Effector memory CD8-positive, alpha-beta T cell (primary cell): ENCODE measurements at places on chromosomes 2 and 18.

GRCh38 chr2:20674974-20675679 is 8.2 kb downstream of the GDF7 start:
- no peak for DNase-seq

DNA sequence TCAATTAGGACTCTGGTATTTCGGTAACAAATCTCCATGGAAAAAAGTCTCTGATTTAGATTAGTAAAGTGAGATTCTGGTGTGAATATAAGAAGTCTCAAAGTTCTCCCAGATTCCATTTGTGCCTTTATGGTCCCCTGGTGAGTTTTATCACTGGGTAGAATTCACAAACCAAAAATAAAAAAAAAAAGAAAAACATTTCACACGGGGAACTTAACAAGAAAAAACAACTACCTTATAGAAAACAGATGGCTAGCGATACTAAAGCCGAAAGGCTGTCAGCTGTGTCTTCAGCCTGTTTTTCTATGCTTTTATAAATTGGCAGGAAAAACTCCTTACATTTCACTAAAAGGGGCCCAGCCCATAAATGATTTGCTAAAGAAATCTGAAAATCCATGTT is 50.6 kb downstream of the COL5A2 start:
- DNase-seq: no peak

DNA sequence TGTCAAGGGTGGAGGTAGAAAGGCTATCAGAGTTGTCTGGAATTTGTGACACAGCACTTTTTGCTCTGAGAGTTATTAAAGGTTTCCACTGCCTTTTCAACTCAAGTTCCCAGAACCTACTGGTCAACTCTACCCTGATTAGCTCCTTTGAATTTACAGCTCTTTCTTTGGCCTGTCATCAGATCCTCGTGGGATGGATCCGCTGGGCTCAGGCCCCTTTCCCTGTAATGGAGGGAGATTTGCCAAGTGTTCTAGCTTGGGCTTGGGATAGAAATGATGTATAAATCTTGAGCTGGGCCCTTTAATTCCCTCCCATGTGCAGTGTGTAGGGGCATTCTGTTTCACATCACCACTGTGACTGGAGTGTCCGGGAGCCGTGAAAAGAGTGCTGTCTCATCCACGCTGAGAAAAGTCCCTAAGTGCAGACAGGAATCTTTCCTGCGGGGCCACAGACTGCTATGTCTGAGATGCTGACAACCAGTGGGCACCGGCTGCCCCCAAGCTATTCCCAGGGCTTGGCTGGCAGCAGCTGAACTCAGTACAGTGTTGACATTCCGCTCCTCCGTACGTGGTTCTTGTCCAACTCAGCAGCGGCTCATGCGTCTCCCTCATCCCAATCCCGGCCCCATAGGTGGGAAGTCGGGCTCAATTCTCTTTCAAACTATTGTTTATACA is 46.9 kb upstream of the ARHGAP28 start:
- DNase-seq: no peak

- no peak for DNase-seq
These were observed 423.8 kb upstream of the HS6ST1 start for GRCh38 chr2:128742467-128742866.

- no peak for DNase-seq
These were observed 8.3 kb downstream of the C2orf81 start for GRCh38 chr2:74413001-74413698.

DNA sequence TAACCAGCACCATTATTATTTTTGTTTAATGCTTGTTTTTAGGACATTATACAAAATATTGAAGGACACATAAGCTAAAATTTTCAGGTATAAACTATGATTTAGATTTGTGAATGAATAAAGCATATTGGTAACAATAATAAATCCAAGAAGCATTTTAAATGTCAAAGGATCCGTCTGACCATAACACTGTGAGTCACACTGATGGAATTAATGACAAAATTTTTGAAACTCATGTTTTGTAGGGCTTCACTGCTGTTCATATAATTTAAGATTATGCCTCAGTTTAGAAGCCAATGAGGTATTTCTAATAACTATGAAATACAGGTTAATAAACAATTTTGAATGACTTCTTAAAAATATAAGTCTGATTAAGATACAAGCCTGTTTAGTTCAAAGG is 124.6 kb downstream of the TMEFF2 start:
- no peak for DNase-seq

DNA sequence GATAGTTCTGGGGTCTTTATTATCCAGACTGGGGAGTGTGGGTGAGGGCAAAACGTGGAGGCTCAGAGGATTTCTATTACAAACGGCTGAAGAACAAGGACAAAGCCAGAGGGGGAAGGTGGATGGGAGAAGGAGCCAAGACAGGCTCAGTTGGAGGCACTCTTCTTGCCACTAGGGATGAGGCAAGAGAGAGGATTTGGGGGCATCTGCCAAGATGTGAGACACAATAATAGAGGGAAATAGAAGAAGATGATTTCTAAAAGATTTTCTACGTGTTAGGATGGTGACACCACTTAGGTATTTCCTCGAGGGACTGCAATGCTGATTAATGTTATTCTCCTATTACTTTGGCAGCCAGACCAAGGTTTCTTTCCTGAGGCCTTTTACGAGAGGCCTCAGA is 71.8 kb downstream of the APOB start:
- no peak for DNase-seq

GRCh38 chr2:102295566-102295965 is 15.8 kb upstream of the IL1RL1 start:
- no peak for DNase-seq

DNA sequence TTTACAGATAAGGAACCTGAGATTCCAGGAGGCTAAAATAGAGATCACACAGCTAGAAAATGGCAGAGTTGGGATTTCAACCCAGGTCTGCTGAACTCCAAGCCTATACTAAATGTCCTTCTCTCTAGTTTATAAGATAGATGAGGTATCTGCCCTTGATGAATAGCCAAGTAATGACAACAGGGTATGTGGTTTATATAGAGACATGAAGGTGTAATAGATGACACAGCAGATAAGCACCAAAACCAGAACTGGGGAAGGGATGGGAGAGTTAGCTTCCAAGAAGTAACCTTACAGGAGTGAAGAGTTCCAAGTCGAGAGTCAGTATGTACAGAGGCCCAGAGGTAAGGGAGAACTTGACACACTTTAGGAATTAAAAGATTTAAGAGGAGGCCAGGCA is 104.7 kb upstream of the UBXN4 start:
- no peak for DNase-seq

GRCh38 chr2:33488178-33488690 is 11.8 kb downstream of the RASGRP3 start:
- DNase-seq: no peak

- no peak for DNase-seq
These were observed 749.3 kb downstream of the TRIB2 start for GRCh38 chr2:13466076-13466475.

- DNase-seq: no peak
These were observed 23.1 kb upstream of the TXNDC2 start for GRCh38 chr18:9862686-9863085.

DNA sequence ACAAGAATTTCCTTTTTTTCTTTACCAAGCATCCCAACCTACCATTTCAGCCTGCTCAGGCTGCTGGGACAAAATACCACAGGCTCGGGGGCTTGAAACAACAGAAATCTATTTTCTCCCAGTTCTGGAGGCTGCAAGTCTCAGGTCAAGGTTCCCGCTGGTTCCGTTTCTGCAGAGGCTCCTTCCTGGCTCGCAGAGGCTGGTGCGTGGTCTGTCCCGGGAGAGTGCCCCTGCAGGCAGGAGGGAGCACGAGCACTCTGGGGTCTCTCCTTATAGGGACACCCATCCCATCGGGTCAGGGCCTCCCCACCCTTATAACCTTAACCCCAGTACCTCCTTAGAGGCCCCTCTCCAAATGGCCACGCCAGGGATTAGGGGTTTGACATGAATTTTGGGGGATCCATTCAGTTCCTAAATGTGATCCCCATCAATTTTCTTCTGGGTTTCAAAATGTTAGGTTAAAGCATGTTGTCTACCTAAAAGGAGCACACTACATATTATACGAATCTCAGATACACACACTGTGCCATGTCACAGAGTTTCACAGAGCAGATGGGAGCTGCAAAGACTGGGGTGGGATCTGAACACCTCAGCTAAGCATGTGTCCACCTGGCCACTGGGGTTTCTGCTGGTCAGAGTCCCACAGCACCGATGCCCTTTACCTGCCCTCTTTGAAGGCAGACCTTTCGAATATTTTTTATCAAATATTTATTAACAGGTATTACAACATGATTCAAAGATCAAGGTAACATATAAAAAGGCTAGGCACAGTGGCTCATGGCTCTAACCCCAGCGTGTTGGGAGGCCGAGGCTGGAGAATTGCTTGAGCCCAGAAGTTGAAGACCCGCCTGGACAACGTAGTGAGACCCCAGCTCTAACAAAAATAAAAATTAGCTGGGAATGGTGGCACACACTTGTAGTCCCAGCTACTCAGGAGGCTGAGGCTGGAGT is 17.6 kb upstream of the ADI1 start:
- no peak for DNase-seq

GRCh38 chr2:177252808-177253531 is 11.6 kb downstream of the NFE2L2 start:
- DNase-seq: no peak

GRCh38 chr2:196182439-196183171 is 11.2 kb upstream of the STK17B start:
- DNase-seq: no peak

DNA sequence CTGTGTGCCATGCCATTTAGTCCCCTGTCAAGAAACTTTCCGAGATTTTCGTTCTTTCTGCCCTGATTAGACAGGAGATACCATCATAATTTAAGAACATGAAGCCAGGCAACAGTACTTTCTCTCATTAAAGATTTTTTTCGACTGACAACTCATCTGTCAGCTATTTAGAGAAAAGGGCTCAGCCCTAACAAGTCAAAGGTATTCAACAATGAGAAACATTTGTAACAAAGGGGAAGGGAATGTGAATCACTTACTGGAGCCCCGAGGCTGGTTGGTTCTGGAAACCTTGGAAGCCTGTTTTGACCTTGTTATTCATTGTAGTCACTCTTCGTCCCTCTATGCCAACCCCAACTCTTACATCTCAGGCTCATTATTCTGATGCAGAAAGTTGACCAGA is 199.4 kb downstream of the SPP2 start:
- no peak for DNase-seq

DNA sequence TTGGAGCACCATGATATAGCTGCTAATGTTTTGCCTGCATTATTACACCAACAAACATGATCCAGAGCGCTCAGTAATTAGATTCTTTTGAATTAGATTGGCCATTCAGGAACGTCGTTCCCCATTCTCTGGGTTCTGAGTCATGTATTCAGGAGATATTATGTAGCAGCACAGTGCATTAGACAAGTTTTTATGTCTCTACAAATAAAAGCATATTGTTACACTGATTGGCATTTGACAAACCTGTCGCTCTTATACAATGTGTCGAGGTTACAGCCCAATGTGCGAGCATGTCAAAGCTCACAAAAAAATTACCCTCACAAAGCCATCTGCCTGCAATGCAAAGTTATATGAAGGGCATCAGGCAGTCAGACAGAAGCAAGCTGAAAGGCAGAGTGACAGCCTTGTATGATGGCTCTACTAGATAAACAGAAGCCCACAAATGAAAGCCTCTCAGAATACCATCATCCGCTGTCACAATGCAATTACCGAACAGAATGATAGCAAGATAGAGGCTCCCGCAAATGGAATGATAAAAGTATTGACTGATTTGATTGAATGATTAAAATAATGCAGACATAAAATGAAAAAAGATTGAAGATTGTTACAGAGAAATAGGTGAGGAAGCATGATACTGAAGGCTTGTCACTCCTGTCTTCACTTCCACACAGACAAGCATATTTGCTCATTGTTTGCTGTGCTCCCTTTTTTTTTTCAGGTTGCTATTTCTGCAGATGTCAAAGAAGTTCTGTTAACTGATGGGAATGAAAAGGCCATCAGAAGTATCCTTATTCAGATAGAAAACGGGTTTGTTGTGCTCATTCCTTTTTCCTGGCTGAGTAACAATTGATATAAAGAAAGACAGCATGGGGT is 234.6 kb upstream of the SIX3 start:
- DNase-seq: no peak

DNA sequence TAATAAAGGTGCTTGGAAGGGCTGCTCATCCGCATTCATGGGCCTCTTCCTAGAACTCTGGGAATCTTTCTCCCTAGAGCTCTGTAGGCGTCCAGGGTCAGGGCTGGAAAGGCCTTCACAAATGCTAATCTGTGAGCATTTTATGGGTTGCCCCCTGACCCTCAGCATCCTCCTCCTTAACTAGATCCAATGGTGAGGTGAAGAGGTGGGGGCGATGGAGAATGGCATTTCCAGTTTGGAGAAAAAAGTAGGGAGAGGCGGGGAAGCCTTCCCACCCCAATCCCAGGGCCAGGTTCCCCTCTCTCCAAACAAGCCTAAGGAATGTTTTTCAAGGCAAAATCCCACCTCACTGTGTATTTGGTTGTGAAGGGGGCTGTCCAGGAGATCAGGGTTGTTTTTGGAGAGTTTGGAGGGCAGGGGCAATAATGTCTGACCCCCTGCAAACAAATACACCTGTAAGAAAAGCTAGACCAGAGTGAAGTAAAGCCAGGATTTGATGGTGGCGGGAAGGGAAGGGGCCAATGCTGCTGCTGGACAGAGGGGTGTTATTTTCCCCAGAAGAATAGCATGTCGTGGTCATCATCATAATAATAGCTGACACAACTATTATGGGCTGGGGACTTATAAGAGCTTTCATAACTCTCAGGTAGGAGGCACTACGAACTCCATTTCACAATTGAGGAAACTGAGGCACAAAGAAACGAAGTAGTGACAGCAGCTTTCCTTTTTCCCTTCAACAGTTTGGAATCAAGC is 1.4 kb upstream of the MYCN start:
- DNase-seq: no peak

GRCh38 chr2:55431982-55432627 is 12.4 kb upstream of the CCDC88A start:
- no peak for DNase-seq

- no peak for DNase-seq
These were observed 315.0 kb downstream of the CTNNA2 start for GRCh38 chr2:79827881-79828280.
